ENCODE measurements at places on chromosomes 11 and 22.
A peak's percentile ranks its signal among the peaks of the same experiment; 100 is the strongest.

DNA sequence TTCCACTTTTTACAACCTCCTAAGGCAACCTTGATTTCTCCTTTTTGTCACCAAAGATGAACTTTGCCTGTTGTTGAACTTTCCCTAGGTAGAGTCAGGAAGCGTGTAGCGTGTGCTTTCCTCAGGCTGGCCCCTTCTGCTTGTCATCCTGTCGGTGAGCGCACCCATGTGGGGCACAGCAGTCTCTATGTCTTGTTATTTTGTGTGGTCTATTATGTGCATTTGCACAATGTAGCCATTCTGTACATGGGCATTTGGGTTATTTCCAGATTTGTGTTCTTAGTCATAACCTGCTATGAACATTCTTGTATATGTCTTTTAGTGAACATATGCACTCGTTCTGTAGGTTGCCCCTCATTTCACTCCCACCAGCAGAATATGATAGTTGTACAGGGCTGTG is 34.9 kb downstream of the CABIN1 start:
- no peak for DNase-seq

DNA sequence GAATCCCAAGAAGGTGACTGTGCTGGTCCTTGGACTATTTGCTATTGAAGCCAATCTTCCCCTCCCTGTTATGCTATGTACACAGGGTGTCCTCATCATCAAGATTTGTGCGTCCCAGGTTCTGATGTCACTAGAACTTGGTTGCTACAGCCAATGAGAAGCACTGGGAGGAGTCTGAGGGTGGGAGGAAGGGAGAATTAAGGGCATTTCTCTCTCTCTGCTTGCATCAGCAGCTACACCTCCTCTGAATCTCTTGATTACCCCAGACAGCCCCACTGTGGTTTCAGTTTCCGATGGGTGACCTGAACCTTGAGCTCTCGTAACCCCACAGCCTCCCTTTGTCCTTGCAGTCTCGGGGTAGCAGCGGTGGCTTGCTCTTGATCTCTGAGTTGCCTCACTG is 212.4 kb upstream of the SESN3 start:
- DNase-seq, result no peak

DNA sequence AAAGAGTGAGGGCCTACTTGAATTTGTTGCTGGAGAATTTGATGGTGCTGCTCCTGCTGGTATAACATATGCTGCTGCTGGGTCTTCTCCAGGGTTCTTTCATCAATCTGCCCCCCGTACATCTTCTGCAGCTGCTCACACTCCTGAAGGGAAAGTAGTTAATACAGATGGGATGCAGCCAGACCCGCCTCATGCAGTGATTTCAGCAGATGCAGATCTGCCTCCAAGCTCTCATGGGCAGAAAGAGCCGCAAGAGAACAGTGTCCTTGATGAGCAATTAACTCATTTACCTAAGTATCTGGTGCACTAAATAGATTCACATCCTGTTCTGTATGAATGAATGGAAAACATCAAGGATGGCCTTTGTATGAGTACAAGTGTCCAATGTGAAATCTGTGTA is 24.8 kb upstream of the APOA1 start:
- no peak for DNase-seq

DNA sequence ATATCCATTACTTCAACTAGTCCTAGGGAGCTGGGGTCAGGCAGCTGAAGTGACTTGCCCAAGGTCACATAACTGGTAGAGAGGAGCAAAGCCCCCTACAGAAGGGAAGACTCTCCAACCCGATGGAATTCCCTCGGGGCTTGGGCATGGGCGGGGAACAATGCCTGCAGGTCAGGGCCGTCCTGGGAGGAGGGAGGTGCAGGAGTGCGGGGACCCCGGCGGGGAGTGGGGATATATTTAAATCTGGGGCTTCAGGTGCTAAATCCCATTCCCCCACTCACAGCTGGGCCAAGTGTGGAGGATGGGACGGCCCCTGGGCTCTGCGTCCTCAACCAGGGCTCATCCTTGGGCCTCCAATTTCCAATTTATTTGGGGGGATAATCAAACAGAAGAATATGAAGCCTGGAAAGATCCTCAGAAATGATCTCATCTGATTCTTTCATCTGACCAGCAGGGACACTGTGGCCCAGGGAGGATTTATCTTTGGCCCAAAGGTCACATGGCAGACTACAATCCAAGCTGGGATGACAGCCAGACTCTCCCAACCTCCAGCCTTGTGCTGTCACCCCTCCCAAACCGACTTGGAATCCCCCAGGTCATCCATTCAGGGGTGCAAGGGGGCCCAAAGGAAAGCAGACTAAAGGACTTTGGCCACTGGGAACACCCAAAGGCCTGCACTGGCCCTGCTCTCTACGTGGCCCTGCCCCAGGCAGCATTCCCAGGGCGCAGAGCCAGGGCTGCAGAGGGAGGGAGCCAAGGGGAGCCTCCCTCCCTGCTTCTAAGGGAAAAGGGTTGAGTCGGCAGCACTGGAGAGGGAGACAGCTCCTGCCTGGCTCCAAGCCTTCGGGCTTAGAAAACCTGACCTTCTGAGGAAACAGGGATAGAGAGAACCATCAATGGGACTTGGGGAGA is 8.7 kb upstream of the C1QTNF6 start:
- DNase-seq, result no peak

- no peak for DNase-seq
These were observed 2.3 kb downstream of the CHKA start for GRCh38 chr11:68118706-68119448.

DNA sequence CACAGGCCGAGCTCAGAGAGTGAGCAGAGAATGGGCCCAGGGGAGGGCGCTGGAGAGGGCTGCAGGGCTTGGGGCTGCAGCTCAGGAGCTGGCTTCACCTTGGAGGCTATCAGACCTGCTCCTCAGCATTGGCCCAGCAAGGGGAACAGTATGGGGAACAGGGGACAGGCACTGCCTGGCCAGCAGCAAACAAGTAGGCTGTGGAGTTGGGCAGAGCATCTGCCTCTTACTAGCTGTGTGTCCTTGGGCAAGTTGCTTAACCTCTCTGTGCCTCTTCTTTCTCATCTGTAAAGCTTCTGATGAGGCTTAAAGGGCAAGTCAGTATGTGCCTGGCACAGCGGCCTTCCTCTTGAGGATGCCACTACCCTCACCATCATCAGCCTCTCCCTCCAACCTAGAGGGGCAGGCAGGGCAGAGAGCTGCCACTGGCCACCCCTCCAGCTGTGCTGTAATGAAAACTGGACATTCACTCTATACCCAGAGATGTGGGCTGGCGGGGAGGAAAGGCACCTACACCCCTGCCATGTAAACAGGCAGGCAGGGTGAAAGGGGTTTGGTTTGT is 7.5 kb upstream of the CDKN1C start:
- DNase-seq, result no peak

- peak; percentile 93 for DNase-seq
These were observed at the start of gene TMEM80 for GRCh38 chr11:695538-696248. TSS of gene TMEM80 (plus strand) at chr11:695816. CDS start at chr11:695828, 12 bp downstream.

DNA sequence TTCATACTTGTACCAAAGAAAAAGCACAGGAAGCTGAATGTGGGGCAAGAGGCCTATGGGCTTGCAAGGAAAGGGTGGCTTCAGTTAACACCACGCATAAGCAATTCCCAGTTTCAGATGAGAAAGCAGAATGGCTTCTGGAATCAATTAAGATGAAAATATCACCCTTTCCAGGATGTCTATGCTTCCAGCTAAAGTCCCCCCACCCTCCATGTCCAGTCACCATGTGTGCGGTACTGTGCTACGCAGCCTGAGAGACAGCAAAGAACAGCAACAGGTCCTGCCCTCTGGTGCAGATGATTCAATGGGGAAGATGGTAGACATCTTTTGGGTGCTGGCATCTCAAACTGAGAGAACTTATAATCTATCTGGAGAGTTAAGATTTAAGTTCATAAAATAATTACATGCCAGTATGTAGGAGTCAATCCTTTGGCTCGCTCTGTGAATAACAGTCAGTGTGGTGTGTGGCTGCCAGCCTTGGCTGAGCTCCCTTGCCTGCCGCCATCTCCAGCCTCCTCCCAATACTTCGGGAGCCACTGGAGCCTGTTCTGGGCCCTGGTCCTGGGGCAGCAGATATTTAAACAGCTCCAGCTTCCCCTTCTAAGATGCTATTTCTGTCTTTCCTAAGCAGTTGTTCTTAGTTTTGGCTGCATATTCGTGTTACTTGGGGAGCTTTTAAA is 44.5 kb downstream of the ME3 start:
- DNase-seq, result no peak

- DNase-seq, result no peak
These were observed 3.1 kb downstream of the GAB2 start for GRCh38 chr11:78414321-78415051.

GRCh38 chr11:113615098-113615497 is 91.0 kb downstream of the TMPRSS5 start:
- DNase-seq, result no peak

DNA sequence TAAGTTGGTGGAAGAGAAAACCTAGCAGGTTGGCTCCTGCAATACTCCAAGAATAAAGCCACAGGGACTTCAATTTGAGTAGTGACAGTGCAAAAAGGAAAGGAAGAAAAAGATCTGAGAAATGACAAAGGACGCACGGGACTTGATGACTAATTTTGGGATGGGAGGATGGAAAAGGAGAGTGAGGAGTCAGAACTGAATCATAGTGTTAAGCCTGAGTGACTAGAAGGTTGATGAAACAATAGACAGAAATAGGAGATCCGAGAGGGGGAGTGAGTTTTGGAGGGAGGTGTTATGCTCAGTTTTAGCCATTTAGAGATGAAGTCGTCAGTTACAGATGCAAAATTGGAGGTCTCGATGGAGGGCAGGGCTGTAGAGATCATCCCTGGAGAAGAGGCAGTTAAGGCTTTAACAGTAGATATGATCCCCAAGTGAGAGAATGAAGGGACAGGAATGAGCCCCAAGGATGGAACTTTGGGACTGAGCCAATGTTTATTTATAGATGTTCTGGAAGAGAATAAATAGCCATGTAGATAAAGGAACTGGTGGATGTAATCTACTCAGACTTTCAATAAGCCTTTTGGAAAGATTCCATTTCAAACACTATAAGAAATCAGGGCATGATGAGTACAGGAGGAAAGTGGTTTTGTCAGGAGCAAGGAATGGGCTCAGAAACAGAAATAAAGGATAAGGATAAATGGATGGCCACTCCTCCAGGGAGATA is 108.9 kb upstream of the NCAM1 start:
- no peak for DNase-seq

DNA sequence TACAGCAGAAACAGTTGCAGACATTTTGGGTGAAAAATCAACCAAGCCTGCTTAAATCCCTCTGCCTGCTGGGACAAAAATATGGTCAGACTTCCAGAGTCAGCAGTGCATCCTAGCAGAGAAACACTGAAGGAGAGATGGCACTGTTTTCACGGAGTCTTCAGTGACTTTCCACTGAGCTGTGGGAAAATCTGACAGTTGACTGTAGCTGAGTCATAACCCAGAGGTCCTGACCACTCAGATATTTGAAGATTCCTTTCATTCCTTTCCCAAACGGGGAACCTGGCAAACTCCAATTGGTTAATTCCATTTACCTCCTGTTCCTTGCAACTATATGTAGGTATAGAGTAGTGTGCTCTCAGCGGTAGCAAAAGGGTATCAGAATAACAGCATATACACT is 20.9 kb upstream of the UPB1 start:
- DNase-seq, result no peak

DNA sequence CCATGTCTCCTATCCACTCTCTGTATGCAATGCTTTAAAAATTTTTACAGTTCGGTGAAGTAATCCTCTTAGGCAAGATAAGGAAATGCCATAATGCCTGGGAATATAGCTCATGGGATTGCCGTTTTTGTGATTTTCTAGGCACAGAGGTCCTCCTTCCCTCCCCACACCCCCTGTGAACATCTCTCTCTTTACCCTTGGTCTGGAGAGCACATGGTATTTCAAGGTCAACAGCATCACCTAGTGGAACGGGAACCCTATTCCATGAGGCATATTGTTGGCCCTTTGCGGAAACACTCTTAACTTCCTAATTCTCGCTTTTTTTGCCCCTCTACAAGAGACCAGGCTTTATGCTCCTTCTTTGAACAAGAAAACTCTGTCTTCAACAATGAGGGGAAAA is 8.8 kb downstream of the NXPE4 start:
- no peak for DNase-seq

DNA sequence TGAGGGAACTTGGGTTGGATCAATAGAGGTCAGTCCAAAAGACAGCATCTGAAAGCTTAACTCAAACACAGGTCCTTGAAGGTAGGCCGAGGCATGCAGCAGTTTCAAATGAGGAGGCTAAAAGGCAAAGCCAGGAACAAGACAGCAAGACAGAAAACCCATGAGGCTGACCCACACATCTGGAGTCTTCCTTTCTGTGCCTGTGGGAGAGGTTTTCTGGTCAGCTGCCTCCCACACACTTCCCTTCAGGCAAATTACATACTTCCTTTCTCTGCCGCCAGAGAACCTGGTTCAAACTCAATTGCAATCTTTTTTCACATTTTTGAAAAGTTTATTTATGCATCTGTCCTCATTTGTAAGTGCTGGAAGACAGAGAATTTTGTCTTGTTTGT is 29.8 kb upstream of the CRTAM start:
- no peak for DNase-seq

- no peak for DNase-seq
These were observed 13.4 kb downstream of the TTLL12 start for GRCh38 chr22:43173566-43173965.

GRCh38 chr22:42641801-42642413 is 1.5 kb upstream of the ATP5MGL start:
- DNase-seq, result no peak

GRCh38 chr11:86724137-86724536 is 51.7 kb upstream of the ME3 start:
- DNase-seq, result no peak

DNA sequence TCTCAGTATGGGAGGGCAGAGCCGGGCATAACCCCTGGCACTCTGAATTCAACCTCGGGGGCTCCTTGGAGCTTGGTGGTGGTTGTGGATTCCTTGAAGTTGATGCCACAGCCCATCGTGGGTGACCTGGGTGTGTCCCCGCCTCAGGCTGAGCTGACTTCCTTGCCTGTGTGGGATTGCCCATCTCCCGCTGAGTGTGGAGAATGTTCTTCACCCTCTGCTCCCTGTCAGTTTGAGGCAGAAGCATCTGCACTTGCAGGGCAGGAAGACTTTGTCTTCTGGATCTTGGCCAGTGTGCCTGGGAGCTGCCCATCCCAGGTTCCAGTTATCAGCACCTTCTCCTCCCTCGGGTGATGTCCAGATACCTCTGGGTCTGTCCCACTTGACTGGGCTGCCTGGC is 25.3 kb downstream of the CD82 start:
- DNase-seq, result no peak

GRCh38 chr11:122637541-122637940 is 18.0 kb upstream of the UBASH3B start:
- no peak for DNase-seq

- DNase-seq, result no peak
These were observed 6.9 kb downstream of the KMT5B start for GRCh38 chr11:68206211-68206610.

- DNase-seq, result no peak
These were observed 32.1 kb upstream of the DRD2 start for GRCh38 chr11:113507341-113507740.

DNA sequence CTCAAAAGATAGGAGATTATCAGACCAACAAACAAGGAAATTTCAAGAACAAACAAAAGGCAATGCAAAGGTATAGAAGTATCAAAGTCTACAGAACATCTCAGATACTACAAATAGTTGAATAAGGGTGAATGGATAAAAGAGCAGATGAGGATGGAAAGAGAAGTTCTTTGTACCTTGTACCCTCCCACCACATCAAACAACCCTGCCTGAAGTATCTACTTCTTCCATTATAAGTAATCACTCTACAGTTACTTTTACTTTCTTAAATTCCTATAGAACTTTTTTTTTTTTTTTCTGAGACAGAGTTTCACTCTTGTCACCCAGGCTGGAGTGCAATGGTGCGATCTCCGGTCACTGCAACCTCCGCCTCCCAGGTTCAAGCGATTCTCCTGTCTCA is 35.1 kb downstream of the MTMR2 start:
- no peak for DNase-seq

- DNase-seq, result no peak
These were observed 61.8 kb upstream of the CRYBB3 start for GRCh38 chr22:25137577-25138525.
